CD4-positive, alpha-beta T cell treated with Interleukin-12 subunit alpha and Interleukin-12 subunit beta, for 1 hour (primary cell): ENCODE measurements at places on chromosomes 7 and 10.

DNA sequence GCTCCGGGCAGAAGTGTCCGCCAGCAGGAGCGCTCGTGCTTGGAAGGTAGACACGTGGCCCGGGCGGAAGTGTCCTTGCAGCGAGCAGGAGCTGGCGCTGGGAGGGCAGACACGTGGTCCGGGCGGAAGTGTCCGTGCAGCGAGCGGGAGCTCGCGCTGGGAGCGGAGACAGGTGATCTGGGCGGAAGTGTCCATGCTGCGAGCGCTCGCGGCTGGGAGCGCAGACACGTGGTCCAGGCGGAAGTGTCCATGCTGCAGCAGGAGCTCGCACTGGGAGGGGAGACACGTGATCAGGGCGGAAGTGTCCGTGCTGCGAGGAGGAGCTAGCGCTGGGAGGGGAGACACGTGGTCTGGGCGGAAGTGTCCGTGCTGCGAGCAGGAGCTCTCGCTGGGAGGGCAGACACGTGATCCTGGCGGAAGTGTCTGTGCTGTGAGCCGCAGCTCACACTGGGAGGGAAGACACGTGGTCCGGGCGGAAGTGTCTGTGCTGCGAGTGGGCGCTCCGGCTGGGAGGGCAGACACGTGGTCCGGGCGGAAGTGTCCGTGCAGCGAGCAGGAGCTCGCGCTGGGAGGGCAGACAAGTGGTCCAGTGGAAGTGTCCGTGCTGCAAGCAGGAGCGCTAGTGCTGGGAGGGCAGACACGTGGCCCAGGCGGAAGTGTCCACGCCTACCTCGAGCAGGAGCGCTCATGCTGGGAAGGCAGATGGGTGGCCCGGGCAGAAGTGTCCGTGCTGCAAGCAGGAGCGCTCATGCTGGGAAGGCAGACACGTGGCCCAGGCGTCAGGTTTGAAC, 41.1 kb upstream of the PRKAR1B start:
- DNase-seq, result no peak

- DNase-seq, result no peak
Observed at GRCh38 chr7:23016345-23017253, 2.7 kb upstream of the HYCC1 start.

DNA sequence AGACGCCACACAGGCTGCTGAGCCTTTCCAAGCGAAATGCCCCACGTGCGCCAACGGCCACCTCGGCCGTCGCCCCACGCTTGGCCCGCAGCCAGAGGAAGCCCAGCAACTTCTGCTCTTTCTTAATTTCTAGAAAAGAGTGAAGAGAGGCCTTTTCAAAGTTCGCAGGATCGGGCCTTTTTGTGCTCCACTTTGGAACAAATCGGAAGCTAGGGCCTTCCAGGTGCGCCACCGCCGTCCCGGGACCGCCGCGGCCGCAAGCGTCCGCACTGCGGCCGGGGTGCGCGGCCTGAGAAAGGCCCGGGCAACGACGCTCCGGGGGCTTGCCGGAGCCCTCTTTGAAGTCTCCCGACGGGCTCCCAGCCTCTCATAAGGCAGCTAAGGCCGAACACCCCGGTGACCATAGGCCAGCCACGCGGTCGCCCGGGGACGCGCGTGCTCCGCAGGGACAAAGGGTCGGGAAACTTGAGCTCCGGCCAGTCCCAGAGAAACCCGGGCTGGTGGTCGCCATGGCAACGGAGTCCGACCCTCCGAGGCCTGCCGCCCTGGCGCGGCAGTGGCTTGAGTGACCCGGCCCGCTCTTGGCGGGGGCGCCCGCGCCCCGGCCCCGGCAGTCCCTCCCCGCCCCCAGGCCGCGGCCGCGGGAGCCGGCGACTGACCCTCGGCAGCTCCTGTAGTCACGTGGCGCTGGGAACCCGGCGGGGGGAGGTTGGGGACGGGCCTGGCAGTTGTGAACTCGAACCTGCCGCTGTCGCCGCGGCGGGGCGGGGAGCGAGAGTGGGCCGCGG, at the start of gene REPIN1:
Gene REPIN1 (plus strand): TSS at position 727 of the 788 bp plus-strand sequence. CDS start 890 bp downstream, outside the sequence.
- peak; percentile 81 for DNase-seq

DNA sequence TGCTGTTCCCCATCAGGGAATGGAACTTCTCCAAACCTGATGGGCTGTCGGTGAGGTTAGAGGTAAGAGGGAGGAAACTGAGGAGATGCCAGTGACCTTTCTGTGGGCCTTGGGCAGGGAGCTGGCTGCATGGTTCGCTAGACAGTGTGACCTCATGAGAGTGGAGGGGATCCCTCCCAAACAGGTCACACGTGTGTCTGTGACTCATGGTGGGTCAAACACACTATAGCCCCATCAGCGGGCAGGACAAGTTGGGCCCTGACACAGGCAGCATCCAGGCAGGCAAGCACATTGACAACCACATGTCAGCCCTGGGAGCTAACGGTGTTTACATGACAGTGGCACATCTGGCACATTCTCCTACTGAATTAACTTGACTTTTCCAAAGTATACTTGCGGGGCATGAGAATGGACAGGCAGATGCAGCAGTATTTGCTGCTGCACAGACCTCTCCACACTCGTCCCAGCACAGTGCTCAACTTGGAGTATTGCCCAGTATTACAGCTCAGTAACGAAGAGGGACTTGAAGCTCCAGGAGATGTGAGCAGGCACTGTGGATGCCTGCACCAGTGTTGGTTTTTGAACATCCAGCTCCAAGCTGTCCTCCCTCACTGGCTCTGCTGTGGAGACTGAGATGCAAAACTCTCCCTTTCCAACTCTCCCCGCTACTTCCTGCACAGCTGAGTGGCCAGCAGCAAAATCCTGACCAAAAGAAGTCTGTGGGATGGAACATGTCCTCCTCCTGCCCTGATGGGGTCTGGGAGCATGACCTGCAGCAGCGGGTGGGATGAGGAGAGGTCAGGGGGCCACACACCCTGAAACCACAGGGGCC, 199.6 kb downstream of the WDR37 start:
- no peak for DNase-seq

GRCh38 chr10:101535949-101536348, 52.1 kb downstream of the POLL start:
- DNase-seq, result no peak

DNA sequence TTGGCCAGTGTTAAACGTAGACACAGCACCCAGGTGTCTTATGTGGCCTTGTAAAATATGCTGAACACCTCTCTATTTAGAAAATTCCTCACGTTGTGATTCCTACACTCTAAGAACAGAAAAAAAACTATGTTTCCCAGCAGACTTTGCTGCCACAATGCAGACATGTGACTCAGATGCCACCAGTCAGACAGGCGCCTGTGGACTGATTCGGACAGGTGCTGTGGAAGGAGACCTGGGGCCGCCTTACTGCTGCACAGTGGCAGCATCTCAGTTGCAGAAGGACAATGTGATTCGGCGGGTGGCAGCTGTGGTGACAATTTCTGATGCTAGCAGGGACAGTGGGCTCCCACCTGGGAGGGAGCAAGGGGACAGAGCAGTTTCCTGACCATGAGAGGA, 88.8 kb downstream of the C10orf90 start:
- no peak for DNase-seq

- DNase-seq, result no peak
Observed at GRCh38 chr10:67851186-67851585, 13.2 kb upstream of the DNAJC12 start.

- no peak for DNase-seq
Observed at GRCh38 chr7:1007901-1008300, 24.9 kb downstream of the CYP2W1 start.

DNA sequence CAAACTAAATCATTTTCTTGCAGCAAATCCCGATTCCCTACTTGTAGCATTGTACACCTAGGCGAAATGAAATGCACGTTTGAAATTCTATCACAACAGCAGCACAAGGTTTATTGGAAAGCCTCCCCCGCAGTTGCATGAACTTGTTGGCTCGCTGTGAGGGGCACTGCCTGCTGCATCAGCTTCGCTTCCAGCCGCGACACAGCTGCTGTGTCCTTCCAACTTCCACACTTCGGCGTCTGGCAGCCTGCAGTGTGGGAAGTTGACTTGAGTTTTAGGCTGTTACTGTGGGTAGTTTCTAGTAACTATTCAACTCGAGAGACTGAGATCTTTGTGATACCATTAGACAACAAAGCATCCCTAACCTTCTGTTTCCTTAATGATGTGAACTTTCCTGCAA, 315.8 kb upstream of the TPK1 start:
- DNase-seq, result no peak

DNA sequence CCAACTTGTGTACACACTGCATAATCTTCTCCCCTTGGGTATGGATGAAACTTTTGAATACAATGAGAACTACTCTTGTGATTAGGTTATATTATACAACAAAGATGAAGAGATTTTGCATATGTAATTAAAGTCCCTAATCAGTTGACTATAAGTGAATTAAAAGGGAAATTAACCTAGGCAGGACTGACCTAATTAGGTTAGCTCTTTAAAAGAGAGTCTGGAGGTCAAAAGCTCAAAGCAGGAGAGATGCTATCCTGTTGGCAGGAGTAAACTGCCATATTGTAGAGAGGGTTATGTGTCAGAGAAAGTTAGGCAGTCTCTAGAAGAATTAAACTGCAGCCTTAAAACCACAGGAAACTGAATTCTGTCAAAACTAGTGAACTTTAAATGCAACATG, 29.4 kb downstream of the HGF start:
- no peak for DNase-seq

- no peak for DNase-seq
Observed at GRCh38 chr7:20778063-20778721, 8.5 kb downstream of the SP8 start.

- no peak for DNase-seq
Observed at GRCh38 chr10:87916515-87916914, 53.1 kb downstream of the PTEN start.

GRCh38 chr10:76172020-76172419, 740.6 kb downstream of the LRMDA start:
- no peak for DNase-seq

GRCh38 chr7:51949726-51950644, 633.4 kb upstream of the COBL start:
- no peak for DNase-seq

DNA sequence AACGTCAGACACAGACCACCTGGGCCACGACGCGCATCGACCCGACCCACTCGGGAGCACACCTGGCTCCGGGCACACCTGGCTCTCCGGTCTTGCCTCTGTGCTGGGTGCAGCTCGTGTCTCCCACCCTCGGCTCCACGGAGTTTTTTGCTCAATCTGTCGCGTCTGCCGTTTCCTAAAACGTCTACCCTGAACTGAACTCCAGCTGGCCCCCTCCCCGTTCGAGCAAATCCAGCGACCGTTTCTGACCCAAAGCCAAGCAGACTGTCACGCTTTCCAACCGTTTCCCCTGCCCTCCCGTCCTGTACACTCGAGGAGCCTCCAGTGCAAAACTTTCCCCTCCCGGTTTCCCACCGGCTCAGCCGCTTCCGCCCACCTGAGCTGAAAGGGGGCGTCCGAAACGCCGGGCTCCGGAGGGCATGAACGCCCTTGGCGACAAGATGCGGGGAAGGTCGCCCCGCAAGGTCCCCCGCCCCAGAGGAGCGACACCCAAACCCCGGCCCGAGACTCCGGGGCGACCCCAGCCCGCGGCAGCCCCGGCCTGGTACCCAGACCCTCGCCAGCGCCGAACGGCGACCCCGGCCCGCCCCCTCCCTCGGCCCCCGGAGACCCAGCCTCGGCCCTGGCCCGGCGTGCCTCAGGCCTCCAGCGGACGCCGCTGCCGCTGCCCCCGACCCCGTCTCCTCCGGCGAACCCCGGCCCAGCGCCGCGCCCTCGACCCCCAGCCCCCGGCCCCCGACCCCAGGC, 557 bp downstream of the CYTH3 start:
- no peak for DNase-seq

GRCh38 chr7:45689011-45689796, 115.0 kb downstream of the ADCY1 start:
- no peak for DNase-seq

GRCh38 chr7:141663081-141663849, 38.7 kb downstream of the DENND11 start:
- DNase-seq, result no peak

DNA sequence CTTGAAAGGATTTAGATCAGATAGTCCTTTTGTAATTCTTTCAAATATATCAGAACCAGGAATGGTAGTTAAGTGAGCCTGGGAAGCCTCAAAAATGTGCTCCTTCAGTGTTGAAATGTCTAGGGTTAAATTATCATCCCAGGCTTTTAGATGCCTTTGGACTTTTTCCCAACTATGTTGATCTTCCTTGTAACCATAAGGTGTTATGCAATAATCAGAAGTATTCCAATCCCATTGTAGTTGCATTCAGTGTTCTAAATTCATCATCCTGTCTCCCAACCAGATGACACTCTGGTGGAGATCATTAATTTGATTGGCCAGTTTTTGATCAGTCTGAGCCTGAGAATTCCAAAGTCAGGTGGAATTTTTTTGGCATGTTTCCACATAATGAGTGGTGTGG, 35.1 kb upstream of the AKR1C2 start:
- DNase-seq, result no peak

GRCh38 chr10:130497056-130498010, 361.1 kb downstream of the GLRX3 start:
- no peak for DNase-seq

GRCh38 chr7:55108818-55109217, 90.0 kb downstream of the EGFR start:
- no peak for DNase-seq

GRCh38 chr10:43395571-43396060, 13.4 kb downstream of the HNRNPF start:
- peak; percentile 43 for DNase-seq

GRCh38 chr7:99928994-99929729, at the start of gene GJC3:
TSS of gene GJC3 (minus strand) at chr7:99929620. CDS start at chr7:99929620, 0 bp downstream.
- DNase-seq, result peak; percentile 49

GRCh38 chr7:40165216-40165615, 30.4 kb downstream of the SUGCT start:
- DNase-seq, result no peak

- no peak for DNase-seq
Observed at GRCh38 chr10:132712743-132713142, 73.2 kb downstream of the NKX6-2 start.

DNA sequence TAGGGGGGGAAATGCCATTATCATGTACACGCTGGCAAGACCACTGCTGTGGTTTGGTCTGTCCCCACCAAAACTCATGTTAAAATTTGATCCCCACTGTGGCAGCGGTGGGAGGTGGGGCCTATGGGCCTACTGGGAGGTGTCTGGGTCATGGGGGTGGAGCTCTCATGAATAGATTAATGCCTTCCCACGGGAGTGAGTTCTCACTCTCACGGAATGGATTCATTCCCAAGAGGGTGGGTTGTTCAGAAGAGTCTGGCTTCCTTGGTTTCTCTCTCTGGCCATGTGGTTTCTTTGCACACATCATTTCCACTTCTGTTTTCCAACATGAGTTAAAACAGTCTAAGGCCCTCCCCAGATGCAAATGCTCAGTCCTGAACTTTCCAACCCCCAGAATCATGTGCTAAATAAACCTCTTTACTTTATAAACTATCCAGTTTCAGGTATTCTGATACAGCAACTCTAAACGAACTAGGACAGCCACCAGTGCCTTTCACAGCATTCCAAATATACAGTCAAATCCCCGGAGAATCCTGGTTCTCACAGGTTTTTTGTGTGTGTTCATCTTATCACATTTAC, 44.3 kb downstream of the SMURF1 start:
- no peak for DNase-seq
